Chondrocyte (in vitro differentiated cells): ENCODE measurements at places on chromosomes 4 and X. TPM values are rescaled to one million over a fixed set of nuclear protein-coding genes. Genes with fewer than 3 reads are reported as not detected.

DNA sequence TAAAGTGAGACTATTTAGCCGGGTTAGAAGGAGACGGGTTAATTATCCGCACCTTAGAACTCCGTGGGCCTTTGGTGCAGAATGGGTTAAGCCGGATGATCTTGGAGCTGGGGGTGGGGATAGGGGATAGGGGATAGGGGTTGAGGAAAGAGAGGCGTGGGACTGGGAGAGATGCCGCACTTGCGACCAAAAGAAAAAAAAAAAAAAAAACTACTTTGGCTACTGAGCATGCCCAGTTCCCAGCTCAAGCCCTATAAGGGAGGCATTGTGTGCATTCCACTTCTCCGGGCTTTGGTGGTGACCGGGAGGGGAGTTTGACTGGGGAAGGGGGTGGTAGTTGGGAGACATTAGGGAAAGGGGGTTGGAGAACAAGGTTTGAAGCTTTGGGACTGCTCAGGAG, at the start of gene SLITRK4:
TSS of gene SLITRK4 (minus strand) at position 187 of the 400 bp plus-strand sequence. CDS start 4,993 bp downstream, outside the sequence.
- no peak for DNase-seq

GRCh38 chr4:108426493-108426892, 193.9 kb upstream of the RPL34 start:
- DNase-seq, result no peak

GRCh38 chr4:56139241-56139827, 190.6 kb downstream of the CEP135 start:
- DNase-seq, result no peak

- no peak for DNase-seq
Measured at GRCh38 chrX:132270699-132271098, 51.5 kb upstream of the RAP2C start.

GRCh38 chr4:13656569-13657405, 29.3 kb upstream of the BOD1L1 start:
- no peak for DNase-seq

GRCh38 chrX:38652934-38653442, 91.6 kb downstream of the TSPAN7 start:
- no peak for DNase-seq

Gene GRXCR1
- total RNA-seq, result not detected in 3 replicates

Gene PCDH18
- total RNA-seq, result 33.3 to 69.9 TPM (median 35.8 TPM) in 3 replicates

Gene VGLL1
- not detected in 3 replicates for total RNA-seq

Gene NDP
- 1.5 to 1.7 TPM in 2 of 3 replicates, not detected in the other for total RNA-seq
